ENCODE measurements at places on chromosomes 2 and 18.

DNA sequence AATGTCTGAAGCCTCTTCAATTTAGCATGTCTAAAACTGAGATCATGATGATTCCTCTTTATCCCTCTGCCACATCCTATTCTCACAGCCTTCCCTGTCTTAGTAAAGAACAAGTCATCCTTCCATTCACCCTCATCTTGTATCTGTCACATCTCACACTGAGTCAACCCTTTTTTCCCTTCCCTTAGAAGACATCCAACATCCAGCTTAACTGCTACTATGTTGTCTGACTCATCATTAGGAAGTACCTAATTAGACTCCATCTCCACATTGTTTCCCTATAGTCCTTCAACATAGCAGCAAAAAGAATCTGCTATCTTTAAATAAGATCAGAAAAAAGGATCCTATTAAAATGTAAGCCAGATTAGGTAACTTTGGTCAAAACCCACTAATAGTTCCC, 85.2 kb upstream of the GRB14 start:
- no peak for DNase-seq
- H3K27ac ChIP-seq: no peak overlapping the region
- no peaks in the 10 kb centered on the region for H3K36me3 ChIP-seq
- no peaks in the 10 kb centered on the region for H3K4me1 ChIP-seq
- no peak overlapping the region for H3K4me3 ChIP-seq

- no peak for DNase-seq
- H3K4me3 ChIP-seq: no peak overlapping the region
- peaks cover 6% of the 10 kb centered on the region for H3K36me3 ChIP-seq
- H3K27me3 ChIP-seq: no peaks in the 10 kb centered on the region
Measured at GRCh38 chr2:239216614-239217273, 184.1 kb downstream of the HDAC4 start.

GRCh38 chr2:47069628-47070154, 85.4 kb downstream of the STPG4 start:
- H3K27me3 ChIP-seq: no peaks in the 10 kb centered on the region
- H3K4me3 ChIP-seq: no peak overlapping the region
- peaks cover 19% of the 10 kb centered on the region for H3K36me3 ChIP-seq

DNA sequence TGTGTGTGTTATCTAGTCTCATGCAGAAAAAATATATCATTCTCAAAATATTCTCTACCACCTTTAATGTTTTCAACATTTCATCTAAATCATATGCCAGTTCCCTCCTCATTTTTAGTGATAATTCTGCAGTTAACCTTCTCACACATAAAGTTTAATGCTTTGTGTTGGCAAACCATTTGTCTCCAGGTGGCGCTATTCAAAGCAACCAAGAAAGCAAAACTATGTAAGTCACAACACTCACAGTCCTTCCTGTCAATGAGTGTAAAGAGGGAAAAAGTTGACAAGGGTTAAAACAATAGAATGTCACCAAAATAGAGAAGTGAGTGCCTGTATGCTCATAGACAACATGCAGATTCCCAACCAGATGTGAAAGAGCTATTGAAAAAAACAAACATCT, 961.6 kb upstream of the LRRTM1 start:
- no peaks in the 10 kb centered on the region for H3K27me3 ChIP-seq
- H3K4me3 ChIP-seq: no peak overlapping the region
- no peak overlapping the region for H3K27ac ChIP-seq
- no peak for DNase-seq

DNA sequence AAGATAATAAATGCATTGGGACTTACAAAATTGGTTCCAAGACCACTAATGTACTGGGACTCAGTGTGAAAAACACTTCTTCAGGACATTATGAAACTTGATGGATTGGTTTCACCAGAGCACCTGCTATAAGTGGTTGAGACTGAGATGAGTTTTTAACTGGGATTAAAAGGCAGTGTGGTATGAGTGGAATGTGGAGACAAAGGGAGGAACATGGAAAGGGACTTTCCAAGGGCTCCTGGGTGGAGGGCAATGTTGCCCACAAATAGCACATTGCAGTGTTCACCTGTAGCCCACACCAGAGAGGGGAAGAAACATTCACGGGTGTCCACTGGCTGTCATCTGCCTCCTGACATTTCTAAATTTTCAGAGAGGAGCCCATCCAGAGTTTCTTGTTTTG, 253.3 kb upstream of the TANK start:
- no peaks in the 10 kb centered on the region for H3K27me3 ChIP-seq
- no peak overlapping the region for H3K27ac ChIP-seq
- DNase-seq: no peak
- no peaks in the 10 kb centered on the region for H3K36me3 ChIP-seq
- no peaks in the 10 kb centered on the region for H3K4me1 ChIP-seq
- H3K4me3 ChIP-seq: no peak overlapping the region

GRCh38 chr18:45012286-45012685, 331.6 kb downstream of the SETBP1 start:
- no peak for DNase-seq
- no peaks in the 10 kb centered on the region for H3K27me3 ChIP-seq
- no peak overlapping the region for H3K4me3 ChIP-seq
- no peaks in the 10 kb centered on the region for H3K36me3 ChIP-seq
- H3K27ac ChIP-seq: no peak overlapping the region
- no peaks in the 10 kb centered on the region for H3K4me1 ChIP-seq

GRCh38 chr2:178761759-178762371, 45.4 kb downstream of the TTN start:
- DNase-seq: no peak
- no peak overlapping the region for H3K27ac ChIP-seq
- no peaks in the 10 kb centered on the region for H3K36me3 ChIP-seq
- no peak overlapping the region for H3K4me3 ChIP-seq

DNA sequence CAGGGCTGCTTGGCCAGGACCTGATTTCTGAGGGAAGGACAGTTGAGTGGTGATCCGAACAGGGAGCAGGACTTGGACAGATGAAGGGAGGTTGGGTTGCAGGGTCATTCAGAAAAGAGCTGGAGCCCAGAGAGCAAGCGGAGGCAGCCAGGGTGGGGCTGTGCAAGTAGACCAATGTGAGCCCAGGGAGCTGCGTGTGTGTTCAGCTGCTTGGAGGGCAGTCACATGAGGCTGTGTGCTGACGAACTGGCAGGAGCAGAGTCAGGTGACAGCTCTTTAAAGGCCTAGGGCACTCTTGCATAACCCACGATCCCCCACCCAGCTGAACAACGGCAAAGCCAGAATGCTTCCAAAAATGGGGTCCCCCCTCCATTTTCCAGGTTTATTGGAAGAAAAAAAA, 4.6 kb upstream of the MLPH start:
- H3K27me3 ChIP-seq: no peaks in the 10 kb centered on the region
- H3K4me3 ChIP-seq: no peak overlapping the region
- H3K27ac ChIP-seq: no peak overlapping the region
- DNase-seq: no peak
- no peaks in the 10 kb centered on the region for H3K4me1 ChIP-seq

GRCh38 chr18:22983175-22983574, 50.0 kb downstream of the RBBP8 start:
- H3K27ac ChIP-seq: no peak overlapping the region
- no peaks in the 10 kb centered on the region for H3K4me1 ChIP-seq
- H3K27me3 ChIP-seq: no peaks in the 10 kb centered on the region
- H3K4me3 ChIP-seq: no peak overlapping the region
- no peak for DNase-seq

DNA sequence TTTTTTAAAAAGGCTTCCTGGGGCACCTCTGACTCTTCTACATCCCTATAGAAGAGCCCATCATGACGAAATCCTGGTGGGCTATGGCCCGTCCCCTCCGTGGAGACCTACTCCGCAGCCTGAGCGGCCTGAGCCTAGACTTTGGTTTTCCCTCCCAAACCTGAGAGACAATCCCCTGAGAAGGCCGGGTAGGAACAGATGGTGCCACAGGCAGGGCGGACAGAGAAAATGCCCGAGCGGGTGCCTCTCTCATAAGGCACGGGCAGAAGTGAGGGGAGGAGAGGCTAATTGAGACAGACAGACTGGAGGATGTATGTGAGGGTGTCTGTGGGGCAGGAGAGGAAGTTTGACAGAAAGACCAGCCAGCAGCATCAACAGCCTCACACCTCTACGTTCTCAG, 20.2 kb upstream of the SFXN5 start:
- H3K27me3 ChIP-seq: no peaks in the 10 kb centered on the region
- peaks cover 9% of the 10 kb centered on the region for H3K36me3 ChIP-seq
- DNase-seq: no peak
- H3K4me3 ChIP-seq: no peak overlapping the region
- H3K27ac ChIP-seq: no peak overlapping the region
- no peaks in the 10 kb centered on the region for H3K4me1 ChIP-seq

DNA sequence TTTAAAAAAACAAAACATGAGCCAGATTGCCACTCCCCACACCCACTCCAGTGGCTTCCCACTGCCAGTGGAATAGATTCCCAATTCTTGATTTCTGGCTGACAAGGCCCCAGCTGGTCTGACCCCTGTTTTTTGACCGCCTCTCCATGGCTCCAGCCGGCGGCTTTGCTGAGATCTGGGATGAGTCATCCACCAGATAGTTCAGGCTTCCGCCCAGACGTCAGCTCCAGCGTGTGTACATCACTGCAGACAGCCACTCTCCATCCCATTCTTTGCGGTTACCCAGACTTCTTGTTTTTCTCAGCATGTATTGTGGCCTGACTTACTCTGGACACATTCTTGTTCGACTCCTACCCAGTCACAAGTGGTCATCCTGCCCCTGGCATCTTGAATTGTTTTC, 227.9 kb downstream of the GBX2 start:
- H3K27ac ChIP-seq: no peak overlapping the region
- DNase-seq: no peak
- H3K4me1 ChIP-seq: no peaks in the 10 kb centered on the region
- H3K4me3 ChIP-seq: no peak overlapping the region
- no peaks in the 10 kb centered on the region for H3K36me3 ChIP-seq

DNA sequence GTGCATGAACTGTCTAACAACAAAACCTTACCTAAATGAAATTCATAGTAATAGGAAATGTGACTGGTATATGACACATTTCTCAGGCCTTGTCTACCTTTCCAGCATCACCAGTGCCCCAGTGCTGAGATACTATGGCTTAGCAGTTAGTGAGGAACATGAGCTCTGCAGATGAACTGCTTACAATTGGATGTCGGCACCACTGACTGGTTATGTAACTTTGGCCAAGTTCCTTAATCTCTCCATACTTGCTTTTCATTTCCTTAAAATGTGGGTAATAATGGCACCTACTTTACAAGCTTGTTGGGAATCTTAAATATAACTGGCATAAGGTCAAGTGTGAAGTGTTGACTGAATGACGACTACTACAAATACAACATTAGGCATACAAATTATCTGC, 136.3 kb downstream of the OLA1 start:
- H3K36me3 ChIP-seq: peaks cover 5% of the 10 kb centered on the region
- no peak overlapping the region for H3K4me3 ChIP-seq
- no peak for DNase-seq
- H3K4me1 ChIP-seq: no peaks in the 10 kb centered on the region

DNA sequence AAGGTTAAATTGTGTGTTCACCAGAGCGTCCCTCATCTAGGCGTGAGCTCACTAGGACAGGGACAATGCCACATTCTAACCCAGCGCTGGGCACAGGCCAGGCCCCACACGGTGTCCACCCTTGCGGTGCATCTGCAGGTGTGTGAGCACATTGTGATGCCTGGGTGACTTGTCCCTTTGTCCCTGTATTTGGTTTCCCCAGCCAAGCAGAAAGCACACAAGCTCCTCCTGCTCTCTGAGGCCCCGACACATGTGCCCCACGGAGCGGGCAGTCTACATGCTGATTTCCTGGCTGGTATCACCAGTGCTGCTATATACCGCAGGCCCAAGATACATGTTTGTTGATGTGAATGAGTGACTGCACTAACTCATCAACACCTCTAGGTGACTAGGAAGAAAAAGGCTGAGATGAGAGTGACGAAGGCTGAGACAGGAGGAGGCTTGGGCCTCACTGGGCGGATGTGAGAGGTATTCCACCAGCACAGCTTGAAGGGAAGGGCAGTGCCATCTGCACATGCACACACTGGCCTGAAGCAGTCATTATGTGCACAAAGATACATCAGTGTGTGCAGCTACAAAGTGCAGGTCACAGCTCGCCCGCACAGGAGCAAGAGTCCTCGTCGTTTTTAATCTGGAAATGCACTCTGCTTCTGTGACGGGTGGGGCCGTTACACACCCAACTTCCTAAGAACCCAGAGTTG, 205.9 kb downstream of the EIPR1 start:
- H3K36me3 ChIP-seq: peaks cover 12% of the 10 kb centered on the region
- no peak for DNase-seq
- H3K27ac ChIP-seq: no peak overlapping the region
- no peak overlapping the region for H3K4me3 ChIP-seq
- H3K27me3 ChIP-seq: no peaks in the 10 kb centered on the region
- H3K4me1 ChIP-seq: no peaks in the 10 kb centered on the region

- no peaks in the 10 kb centered on the region for H3K27me3 ChIP-seq
- H3K4me3 ChIP-seq: no peak overlapping the region
- no peak for DNase-seq
Measured at GRCh38 chr2:25548601-25549000, 124.8 kb downstream of the DTNB start.

- DNase-seq: no peak
- no peak overlapping the region for H3K27ac ChIP-seq
- peaks cover 14% of the 10 kb centered on the region for H3K4me1 ChIP-seq
- no peaks in the 10 kb centered on the region for H3K36me3 ChIP-seq
- H3K4me3 ChIP-seq: peak overlapping the region; percentile 62
Measured at GRCh38 chr2:152099367-152100050, 665 bp upstream of the CACNB4 start.

GRCh38 chr18:22368021-22368420, 49.7 kb downstream of the CTAGE1 start:
- no peak for DNase-seq
- no peaks in the 10 kb centered on the region for H3K36me3 ChIP-seq
- H3K27me3 ChIP-seq: no peaks in the 10 kb centered on the region

DNA sequence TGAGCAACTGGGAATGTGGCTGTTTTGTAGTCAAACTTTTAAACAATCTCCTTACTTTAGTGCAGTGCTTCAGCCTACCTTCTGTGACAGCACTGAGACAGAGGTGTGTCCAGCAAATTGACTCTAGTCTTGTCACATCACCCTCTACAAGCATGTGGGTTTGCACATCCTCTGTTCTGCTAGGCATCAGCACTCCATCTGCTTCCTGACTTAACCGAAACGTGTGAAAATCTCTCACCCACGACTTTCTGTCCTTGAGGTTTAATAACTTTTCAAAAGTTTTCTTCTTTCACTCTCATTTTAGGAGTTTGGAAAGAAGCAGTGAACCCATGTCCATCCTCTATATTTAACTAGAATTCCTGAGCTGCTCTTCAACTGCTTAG, 42.6 kb downstream of the TTR start:
- H3K27ac ChIP-seq: no peak overlapping the region
- H3K36me3 ChIP-seq: no peaks in the 10 kb centered on the region
- H3K4me1 ChIP-seq: no peaks in the 10 kb centered on the region
- DNase-seq: no peak

GRCh38 chr2:71496156-71496770, 42.9 kb downstream of the DYSF start:
- DNase-seq: no peak
- no peak overlapping the region for H3K27ac ChIP-seq
- no peak overlapping the region for H3K4me3 ChIP-seq
- H3K36me3 ChIP-seq: no peaks in the 10 kb centered on the region
- no peaks in the 10 kb centered on the region for H3K4me1 ChIP-seq
